ENCODE measurements at places on chromosomes 5 and 9.

GRCh38 chr5:13662626-13663025 lies 281.9 kb downstream of the DNAH5 start:
- DNase-seq = no peak

DNA sequence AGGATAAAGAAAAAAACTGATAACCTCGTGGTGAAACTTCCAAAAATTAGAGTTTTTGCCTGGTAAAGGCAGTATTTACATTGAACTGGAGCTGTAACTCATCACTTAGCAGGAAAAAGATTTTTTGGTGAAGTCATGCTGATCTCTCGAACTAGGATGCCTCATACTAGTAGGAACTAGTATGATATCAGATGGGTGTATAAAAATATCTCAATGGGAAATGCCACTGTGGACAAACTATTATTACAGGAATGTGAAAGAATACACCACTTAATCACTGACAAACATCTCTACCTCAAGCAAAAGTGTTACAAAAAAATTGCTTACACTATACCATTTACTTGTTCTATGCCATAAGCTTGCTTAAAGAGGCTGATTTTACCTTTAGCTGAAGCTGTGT lies 28.4 kb downstream of the RFX3 start:
- no peak for DNase-seq

GRCh38 chr9:137421838-137422603 lies 941 bp downstream of the EXD3 start:
- no peak for DNase-seq

- no peak for DNase-seq
Observed at GRCh38 chr5:82349652-82350051, 71.5 kb upstream of the RPS23 start.

- no peak for DNase-seq
Observed at GRCh38 chr5:39577529-39577928, 152.7 kb upstream of the DAB2 start.

GRCh38 chr5:99900302-99900852 lies 634.8 kb upstream of the FAM174A start:
- DNase-seq = no peak

GRCh38 chr9:112569186-112569585 lies 82.6 kb downstream of the KIAA1958 start:
- DNase-seq = no peak

DNA sequence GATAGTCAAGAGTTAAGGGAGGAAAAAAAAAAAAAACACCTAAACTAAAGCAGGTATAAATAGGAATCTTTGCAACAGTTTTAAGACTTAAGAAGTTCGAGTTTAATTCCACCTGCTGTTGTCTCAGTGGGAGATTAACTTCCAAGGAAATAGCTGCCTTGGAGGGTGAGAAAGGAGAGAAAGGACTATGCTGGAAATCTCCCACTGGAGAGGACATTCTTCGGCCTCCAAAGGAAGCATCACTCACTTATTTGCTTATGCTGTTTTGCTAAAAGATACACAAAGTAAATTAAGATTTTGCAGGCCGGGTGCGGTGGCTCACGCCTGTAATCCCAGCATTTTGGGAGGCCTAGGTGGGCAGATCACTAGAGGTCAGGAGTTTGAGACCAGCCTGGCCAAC lies 317.9 kb upstream of the MPDZ start:
- no peak for DNase-seq

DNA sequence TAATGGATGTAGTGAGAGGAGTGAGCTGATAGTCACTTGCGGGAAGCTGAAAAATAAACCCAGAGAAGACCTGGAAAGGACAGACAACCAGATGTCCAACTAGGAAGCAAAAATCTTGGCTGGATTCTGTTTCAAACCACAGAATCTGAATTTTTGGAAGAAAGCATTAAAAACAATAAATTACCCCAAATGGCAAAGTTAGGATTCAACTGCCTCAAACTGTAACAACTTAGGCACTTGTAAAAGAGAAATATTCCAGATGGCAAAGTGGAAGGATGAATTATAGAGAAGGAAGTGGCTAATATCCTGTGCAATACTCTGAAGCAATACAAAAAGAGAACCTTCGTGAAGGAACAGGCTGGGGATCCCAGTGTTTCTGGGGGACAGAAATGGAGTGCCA lies 46.8 kb upstream of the SLIT3 start:
- DNase-seq = no peak

GRCh38 chr5:156913719-156914370 lies 49.2 kb downstream of the TIMD4 start:
- peak; percentile 5 for DNase-seq

GRCh38 chr9:86822006-86822801 lies 125.1 kb downstream of the GAS1 start:
- no peak for DNase-seq

GRCh38 chr5:102747386-102748166 lies 7.5 kb upstream of the PAM start:
- DNase-seq = no peak

GRCh38 chr9:92432972-92433548 lies 8.8 kb upstream of the OMD start:
- no peak for DNase-seq

DNA sequence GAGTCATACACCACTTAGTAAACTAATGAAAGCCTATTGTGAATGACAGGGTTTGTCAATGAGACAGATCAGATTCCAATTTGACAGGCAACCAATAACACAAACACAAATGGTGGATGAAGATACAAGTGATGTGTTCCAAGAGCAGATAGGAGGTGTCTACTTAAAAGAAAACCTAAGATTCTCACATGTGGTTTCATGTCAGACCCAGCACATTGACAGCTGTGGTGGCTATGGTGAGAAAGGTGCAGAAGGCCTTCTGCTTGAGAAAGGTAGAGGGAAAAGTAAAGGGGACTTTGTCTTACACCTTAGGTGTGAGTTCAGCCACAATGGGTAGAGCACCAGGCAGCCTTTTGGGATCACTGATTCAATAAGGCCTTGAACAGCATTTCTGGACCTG lies 11.2 kb downstream of the ANKRD31 start:
- no peak for DNase-seq

- DNase-seq = no peak
Observed at GRCh38 chr9:108963459-108964143, 29.4 kb downstream of the ABITRAM start.

DNA sequence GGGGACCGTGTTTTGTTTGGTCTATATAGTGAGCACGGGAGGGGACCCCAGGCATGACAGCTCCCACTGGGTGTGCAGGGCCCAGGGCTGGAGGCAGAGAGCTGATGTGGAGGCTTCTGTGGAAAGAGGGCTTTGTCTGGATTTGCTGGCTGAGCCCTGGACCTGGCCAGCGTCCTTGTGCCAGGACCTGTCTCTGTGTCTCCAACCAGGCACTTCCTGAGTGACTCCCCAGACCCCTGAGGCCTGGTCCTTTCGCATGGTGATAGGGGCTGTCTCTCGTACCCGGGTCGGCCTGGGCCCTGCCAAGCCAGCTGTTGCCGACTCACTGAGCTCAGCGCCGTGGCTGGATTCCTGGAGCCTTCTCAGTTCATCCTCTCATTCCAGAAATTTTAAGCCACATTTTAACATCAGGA lies 77.6 kb downstream of the ADAMTS2 start:
- DNase-seq = no peak

- no peak for DNase-seq
Observed at GRCh38 chr5:2759696-2760461, 8.4 kb upstream of the IRX2 start.

DNA sequence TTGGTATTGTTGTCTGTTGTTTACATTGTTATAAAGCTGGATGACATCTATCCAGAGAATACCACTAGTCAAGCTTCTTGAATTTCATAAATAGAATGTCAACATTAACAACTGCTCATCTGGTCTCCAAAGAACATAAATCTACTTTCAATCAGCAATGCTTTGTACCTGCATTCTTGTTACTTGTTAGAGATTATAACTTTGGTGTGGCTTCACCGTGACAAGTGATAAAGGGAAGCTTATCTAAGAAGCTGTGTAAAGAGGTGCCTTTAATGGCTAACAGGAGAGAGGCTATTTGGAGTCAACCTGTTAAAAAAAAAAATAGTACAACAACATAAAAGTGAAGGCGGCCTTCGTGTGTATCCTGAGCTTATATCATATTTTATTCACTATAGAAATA lies 41.8 kb downstream of the MUSK start:
- no peak for DNase-seq

- no peak for DNase-seq
Observed at GRCh38 chr9:128713941-128714573, 9.9 kb downstream of the ZDHHC12 start.

DNA sequence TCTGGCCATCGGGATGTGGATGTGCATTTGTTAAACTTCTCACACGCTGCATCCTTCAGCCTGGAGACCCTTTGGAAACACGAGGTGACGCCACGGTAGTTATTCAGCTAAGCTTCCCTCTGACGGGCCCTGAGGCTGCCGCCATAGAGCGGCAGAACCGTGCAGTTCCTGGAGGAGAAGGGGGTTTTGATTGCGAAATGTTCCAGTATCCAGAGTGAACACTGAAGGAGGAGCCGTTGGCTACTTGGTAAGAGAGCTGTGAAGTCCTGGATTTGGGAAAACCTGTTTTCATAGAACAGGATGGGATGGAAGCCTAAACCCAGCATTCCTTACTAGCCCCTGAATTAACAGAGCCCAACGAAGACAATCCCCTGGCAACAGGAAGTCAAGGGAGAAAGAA lies 23.0 kb upstream of the EXOC3 start:
- no peak for DNase-seq

GRCh38 chr5:173971681-173972345 lies 17.2 kb upstream of the C5orf47 start:
- no peak for DNase-seq

DNA sequence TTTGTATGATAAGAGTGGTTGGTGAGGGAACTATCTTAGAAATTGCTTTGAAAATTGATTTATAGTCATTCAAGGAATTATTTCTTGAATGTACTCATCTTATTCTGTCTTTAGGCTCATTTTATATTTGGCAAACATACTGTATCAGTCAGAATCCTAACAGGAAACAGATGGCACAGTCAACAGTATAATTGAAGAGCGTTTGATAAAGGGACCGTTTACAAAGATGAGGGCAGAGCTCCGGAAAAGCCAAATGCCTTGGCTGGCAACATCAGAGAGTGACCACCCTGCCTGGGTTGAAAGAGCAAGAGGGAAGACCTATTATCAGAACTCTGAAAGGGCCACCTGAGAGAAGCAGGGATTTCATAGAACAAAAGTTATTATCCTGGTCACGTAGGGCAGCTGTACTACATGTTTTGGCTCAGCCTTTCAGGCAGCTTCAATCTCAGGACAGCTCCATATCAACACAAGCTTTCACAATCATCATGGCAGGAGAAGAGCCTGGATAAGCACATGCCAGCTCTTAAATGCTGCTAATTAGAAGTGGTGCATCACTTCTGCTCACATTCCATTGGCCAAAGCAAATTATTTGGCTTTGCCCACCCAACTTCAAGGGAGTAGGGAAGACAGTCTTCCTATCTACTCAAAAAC lies 47.2 kb upstream of the ARL15 start:
- DNase-seq = no peak

GRCh38 chr9:16866587-16866986 lies 3.9 kb downstream of the BNC2 start:
- no peak for DNase-seq

DNA sequence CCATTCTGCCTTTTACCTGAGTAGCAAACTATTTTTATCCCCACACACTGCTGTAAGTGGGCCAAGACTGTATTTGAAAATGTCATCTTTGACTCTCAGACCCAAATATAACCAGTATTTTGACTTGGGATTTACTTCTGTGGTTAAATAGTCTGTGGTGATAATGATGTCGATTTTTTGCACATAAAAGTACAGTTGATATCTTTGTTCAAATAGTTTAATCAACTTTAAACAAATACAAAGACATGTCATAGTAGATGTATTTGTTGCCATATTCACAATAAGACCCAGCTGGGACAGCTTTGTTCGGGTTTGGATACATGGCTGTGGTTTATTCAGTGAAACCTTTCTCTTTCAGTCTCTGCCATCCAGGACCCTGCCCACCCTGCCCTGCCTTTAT lies 20.4 kb downstream of the NFX1 start:
- DNase-seq = no peak

- DNase-seq = no peak
Observed at GRCh38 chr9:117136461-117136860, 278.4 kb downstream of the ASTN2 start.
